Stimulated activated CD8-positive, alpha-beta memory T cell treated with anti-CD3 and anti-CD28 coated beads, Interleukin-4, amount 100 ng/mL, for 4 hours (primary cell): ENCODE measurements at places on chromosomes 16 and 17.
A peak's percentile ranks its signal among the peaks of the same experiment; 100 is the strongest.

- no peak for DNase-seq
These were observed 785 bp downstream of the NME3 start for GRCh38 chr16:1770328-1771187.

DNA sequence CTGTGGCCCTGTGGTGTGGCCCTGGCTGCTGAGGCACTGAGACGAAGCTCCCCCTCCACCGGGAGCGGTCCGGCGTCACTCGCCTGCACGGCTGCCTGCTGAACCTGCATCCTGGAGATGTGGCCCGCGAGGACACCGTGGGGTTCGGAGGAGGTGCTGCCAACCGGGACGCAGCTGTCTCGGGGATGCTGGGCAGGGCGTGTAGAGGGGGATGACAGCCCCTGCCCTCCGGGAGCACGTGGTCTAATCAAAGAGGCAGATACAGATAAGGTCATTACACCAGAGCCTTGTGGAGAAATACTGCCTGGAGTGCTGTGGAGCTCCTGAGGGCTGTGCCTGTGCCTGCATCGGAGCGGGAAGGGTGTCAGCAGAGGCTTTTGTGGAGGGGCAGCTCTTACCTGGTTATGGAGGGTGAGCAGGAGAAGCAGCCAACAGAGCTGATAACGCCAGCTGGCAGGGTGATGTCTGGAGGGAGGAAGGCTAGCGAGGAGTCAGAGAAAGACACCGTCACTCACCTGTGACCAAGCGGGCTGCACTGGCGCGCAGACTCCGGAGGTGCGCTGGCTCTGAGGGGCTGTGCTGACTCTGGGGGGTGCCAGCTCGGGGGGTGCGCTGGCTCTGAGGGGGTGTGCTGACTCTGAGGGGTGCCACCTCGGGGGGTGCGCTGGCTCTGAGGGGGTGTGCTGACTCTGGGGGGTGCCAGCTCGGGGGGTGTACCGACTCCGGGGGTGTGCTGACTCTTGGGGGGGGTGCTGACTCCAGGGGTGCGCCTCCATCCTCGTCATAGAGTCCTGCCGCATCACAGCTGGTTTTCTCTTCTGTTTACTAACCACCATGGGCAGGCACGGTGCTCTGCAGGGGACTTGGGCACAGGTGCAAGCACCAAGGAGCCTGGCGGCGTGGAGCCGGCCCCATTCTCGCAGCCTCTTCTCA is 104.7 kb upstream of the CHMP6 start:
- no peak for DNase-seq

- no peak for DNase-seq
These were observed 93.6 kb upstream of the CDH13 start for GRCh38 chr16:82533189-82533588.

DNA sequence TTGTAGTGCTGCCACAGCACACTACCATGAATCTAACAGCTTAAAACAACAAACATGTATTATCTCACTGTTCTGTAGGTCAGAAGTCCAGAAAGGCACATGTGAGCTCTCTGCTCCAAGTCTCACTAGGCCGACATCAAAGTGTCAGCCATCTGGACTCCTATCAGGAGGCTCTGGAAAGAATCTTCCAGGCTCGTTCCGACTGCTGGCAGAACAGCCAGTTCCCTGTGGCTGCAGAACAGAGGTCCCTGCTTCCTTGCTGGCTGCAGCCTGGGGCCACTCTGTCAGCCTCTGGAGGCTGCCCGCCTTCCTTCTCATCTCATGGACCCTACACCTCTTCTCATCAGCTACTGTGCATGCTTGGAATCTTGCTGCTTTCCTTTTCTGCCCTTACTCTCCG is 168.9 kb downstream of the CBLN1 start:
- DNase-seq, result no peak

DNA sequence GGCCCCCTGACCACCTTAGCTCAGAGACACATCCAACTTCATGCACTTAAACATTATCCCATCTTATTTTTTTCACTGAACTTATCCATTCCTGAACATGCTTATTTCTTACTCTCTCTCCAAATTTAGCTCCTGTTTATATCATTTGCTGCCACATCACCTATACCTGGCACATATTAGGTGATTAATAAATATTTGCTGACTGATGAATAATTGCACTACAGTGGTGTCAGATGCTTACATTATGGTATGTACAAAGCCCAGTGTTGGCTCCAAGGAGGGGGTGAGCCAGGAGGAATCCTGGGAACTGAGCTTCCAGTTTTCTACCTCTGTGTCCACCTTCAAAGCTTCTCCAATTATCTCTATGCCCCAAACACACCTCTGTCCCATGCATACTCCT is 124.0 kb upstream of the PMFBP1 start:
- no peak for DNase-seq

DNA sequence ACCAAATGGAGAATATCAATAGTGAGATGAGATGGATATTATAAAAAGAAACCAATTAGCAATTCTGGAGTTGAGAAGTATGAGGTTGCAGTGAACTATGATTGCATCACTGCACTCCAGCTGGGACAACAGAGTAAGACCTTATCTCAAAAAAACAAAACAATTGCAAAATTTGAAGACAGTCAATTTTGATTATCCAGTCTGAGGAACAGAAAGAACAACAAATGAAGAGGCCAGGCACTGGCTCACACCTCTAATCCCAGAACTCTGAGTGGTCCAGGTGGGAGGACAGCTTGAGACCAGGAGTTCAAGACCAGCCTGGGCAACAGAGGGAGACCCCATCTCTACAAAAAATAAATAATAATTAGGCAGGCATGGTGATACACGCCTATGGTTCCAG is 35.0 kb downstream of the USP32 start:
- DNase-seq, result no peak

DNA sequence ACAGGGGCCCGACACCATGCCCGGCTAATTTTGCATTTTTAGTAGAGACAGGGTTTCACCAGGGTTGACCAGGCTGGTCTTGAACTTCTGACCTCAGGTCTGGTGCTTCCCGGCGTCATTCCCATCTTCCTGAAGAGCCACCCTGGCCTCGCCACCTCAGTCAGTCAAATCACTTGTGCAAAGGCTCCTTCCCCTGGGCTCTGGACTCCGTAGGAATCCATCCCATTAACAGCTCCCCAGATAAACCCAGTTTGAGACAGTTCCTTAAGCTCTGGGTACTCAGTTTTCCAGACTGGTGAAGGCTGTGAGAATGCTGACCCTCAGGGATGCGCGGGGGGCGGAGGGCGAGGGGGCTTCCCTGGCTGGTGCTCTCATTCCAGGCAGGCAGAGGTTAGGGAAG is 39.5 kb downstream of the MRM1 start:
- no peak for DNase-seq

DNA sequence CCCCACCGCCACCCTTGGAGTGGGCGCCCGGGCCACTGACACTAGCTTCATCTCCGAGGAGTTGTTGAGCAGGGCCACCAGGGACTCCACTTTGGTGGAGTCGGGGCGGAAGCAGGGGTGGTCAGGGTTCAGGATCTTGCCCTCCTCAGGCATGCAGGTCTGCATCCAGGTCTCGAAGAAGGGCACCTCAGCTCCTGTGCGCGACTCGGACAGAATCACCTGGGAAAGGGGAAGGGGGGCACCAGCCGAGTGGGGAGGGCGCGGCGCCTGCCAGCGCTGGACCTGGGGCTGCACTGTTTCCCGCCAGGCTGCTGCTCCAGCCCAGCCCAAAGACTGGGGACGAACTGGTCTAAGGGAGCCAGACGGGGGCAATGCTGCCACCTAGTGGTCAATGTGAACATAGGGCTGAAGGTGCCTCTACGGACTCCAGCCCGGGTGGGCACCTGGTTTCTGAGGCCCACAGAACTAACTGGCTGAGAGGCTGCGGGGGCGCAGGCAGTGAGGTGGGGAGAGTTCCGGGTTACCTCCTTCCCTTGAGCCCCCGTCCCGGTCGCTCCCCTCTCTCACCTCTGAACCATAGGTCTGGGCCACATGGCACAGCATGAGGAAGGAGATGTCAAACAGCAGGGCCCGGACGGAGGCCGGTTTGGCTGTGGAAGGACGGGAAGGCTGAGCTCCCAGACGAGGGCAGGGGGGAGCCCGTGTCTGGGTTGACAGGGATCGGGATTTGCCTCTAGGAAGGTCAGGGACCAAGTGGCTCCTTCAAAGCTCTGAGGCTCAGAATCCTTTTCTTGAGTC is 11.8 kb downstream of the CSF3 start:
- DNase-seq, result peak; percentile 55

DNA sequence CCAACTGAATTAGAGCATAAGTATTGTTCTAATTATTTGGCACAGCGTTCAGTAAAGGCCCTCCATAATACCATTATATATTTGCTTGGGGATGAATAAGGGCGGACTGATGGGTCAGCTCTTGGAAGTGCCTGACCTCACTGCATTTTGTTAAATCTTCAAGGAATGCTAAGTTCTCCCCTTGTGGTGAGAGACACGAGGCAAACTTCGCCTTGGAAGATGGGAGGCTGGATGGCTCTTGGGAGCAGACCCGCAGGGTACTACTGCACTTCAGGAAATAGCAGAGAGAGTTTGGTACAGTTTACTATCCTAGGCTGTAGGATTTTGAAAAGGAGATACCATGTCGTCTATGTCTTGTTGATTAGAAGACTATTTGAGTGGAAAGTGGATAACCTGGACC is 87.0 kb upstream of the RPRML start:
- DNase-seq, result no peak

GRCh38 chr17:36650096-36650775 is 48.9 kb downstream of the MRM1 start:
- no peak for DNase-seq

DNA sequence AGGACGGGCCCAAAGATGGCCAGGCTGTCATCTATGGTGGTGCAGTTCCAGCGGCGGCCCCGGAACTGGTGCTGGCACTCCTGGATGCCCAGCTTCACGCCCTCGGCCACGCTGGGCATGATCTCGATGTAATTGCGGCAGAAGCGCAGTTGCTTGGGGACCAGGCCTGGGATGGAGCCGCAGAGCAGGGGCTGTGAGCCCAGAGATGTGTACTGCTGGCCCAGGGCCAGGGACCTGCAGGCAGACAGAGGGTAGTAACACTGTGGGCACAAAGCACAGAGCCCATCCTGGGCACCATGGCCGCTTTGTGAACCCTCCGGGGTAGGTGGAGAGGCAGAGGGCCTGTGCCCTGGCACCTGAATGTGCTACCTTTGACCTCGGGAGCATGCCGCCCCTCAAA is 44.8 kb downstream of the WNT3 start:
- DNase-seq, result no peak

GRCh38 chr16:50501251-50501650 is 46.9 kb upstream of the NKD1 start:
- no peak for DNase-seq

- no peak for DNase-seq
These were observed 150.3 kb downstream of the BCAS3 start for GRCh38 chr17:60827943-60828342.

- no peak for DNase-seq
These were observed 3.7 kb upstream of the SLC6A2 start for GRCh38 chr16:55651841-55652824.

DNA sequence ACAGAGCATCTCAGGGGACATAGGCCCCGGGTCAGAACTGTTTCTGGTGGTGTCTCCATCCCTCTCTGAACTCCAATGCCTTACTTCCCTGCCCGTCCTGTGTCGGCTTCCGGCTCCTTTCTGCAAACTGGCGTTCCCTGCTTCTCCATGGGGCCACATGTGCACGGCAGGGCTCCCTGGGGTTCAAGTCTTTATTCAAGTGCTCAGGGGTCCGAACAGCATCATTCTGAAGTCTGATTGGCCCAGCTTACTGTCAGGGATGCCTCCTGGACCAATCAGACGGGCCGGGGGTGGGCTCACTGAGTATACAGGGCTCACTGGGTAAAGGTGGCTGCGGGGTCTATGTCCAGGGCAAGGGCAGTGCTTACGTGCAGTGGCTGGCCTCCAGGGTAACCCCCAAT is 17.1 kb downstream of the C16orf82 start:
- no peak for DNase-seq

- DNase-seq, result no peak
These were observed 3.7 kb downstream of the LMF1 start for GRCh38 chr16:967077-967541.

DNA sequence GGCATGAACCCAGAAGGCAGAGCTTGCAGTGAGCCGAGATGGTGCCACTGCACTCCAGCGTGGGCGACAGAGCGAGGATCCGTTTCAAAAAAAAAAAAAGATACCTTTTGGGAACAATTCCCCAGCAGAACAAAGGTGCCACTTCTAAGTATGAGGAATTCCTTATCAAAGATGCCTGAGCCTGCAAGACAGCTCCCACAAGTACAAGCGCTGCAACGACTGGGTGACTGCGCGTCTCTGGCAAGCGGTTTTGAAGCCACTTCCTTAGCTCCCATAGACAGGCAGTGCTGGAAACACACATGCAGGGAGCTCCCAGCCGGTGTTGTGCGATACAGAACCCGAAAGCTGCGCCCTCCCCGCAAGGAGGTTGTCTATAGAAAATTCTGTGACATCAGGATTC is 60.5 kb downstream of the ADCY9 start:
- no peak for DNase-seq

- DNase-seq, result no peak
These were observed 15.9 kb upstream of the CYB5B start for GRCh38 chr16:69408475-69408874.

DNA sequence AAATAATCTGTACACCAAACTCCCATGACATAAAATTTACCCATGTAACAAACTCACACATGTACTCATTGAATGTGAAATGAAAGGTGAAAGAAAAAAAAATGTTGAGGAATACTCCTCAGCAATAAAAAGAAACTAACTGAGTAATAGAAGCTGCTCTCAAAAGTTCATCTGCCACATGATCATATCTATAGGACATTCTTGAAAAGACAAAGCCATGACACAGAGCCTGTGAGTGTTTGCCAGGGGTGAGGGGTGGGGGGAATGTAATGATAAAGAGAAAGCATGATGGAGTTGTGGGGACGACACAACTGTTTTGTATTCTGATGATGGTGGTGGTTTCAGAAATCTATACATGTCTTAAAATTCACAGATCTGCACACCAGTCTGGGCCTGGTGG is 52.2 kb upstream of the TMC5 start:
- no peak for DNase-seq
